CD4-positive, alpha-beta T cell treated with Interleukin-6 for 4 hours (primary cell): ENCODE measurements at places on chromosomes 11 and 22.

- DNase-seq = no peak
These were observed 3.9 kb upstream of the NCR3LG1 start for GRCh38 chr11:17347676-17348075.

- no peak for DNase-seq
These were observed 5.3 kb downstream of the PHOX2A start for GRCh38 chr11:72238492-72239312.

DNA sequence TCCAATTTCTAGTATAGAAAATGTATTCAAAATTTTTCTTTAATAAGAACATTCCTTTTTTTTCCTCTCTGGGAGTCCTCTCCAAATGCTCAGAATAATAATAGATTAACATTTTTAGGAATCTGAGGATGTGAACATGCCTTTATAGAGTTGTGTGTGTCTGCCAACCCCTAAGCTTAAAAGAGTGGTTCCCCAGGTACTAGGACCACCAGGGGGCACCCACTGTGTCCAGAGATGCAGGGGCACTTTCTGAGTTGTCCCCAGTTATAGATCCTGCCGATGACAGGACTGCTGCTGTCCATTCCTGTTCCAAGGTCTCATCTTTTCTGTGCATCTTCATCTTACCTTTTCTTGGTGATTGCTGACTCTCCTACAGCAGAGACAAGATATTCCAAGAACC, 27.0 kb upstream of the MICAL2 start:
- peak; percentile 15 for DNase-seq

DNA sequence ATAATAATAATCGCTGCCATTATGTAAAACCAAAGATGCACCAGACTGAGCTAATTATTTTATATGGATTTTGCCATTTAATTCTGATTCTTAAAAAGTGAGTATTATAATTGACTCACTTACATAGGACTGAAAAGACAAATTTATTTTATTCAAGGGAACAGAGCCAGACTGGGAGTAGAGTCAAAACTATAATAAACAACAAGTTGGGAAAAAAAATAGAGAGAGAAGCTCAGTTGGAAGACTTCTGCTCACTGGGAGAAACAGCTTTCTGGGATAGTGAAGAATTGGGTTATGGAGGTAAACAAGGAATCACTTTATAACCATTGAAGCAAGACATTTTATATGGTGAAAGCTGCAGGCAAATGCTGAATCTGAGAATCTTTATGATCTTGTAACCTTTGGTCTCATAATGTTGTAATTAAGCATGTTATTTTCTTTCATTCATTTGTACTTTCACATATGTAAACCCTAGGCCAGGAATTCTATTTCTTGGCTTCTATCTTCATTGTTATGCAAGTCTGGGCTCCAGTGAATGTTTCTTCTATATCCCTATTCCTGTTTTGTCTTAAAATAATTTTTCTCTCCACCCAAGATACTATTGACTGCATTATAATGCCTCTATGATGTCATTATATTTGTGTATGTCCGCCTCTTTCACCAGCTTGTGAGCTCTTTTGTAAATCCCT, 725.3 kb upstream of the CCDC179 start:
- DNase-seq = no peak

GRCh38 chr22:50561401-50562358, 1.0 kb downstream of the SYCE3 start:
- no peak for DNase-seq

DNA sequence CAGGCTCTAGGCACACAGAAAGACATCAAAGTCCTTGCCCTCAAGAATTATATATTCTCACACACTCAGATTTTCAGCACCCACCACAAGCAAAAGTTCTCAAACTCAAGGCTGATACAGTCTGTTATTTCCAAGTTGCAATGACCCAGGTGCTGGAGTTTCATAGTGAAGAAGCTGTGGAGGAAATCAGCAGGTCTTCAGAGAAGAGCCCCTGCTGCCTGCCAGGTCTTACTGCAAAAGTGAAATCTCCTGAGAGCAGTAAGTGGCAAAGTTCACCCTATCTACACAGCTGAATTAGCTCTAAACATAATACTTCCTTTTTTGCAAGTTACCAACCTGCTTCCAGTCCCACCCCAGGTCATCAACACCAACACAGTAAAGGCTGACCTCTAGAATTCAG, 64.6 kb downstream of the RPL27A start:
- DNase-seq = no peak

DNA sequence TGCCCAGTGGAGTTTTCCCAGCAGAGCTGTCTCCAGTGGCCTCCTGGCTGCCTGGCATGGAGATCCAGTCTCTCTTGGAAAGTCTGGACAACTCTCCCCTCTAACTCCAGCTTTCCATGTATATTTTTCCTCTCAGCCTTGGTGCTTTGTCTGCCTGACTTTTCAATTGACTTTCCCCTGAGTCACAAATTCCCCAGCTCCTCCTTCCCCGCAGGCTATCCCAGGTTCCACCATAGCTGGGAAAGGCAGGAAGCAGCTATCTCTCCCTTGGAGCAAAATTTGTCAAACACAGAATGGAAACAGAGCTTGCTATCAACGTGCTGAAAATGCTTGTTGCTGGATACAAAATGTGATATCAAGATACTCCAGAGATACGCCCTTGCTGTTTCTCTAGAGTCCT, 384.8 kb downstream of the TMEM135 start:
- DNase-seq = no peak

DNA sequence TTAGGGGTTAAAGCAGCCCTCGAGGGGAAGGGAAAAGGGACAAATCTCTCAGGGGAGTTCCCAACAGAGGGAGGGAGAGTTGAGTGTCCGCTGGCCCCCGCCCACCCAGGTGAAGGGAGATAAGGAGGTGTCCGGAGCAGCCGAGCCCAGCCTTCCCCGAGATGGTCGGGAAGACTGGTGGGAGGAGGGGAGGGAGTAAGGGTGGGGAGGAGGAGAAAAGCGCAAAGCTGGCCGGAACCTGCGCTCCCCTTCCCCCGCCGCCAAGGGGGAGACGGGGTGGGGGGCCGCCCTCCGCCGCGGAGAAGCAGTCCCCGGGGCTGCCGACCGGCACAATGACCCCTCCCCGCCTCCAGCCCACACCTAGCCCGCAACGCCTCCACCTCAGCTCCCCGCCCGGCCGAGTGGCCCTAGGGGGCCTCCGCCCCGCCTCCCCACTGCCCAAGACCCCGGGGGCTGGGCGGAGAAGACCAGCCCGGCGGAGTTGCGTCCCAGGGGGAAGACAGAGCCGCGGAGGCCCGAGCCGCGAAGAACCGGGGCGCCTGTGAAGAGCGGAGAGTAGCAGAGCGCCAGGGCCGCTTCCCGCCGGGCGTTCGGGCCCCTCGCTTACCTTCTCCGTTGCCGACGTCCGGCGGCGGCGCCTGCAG, 479 bp downstream of the RSF1 start:
- DNase-seq = peak; percentile 36

GRCh38 chr11:32775908-32776307, 18.6 kb downstream of the CCDC73 start:
- DNase-seq = no peak

DNA sequence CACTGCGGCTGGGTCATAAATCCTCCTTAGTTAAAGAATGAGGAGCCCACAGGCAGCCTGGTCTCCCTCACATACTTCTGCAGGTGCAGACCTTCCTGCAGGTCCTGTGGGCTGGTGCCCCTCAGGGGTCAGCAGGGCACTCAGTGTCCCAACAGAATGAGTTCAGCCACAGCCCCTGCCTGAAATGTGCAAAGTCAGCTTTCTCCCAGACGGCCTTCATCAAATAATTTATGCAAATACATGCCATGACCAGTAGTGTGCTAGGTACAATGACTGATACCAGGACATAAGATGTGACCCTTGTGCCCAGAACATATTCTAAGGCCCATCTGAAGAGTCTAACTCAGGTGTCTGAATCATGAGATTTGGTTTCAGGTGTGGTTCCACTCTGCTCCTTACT, 703.4 kb downstream of the TBC1D22A start:
- no peak for DNase-seq

- DNase-seq = no peak
These were observed 2.5 kb upstream of the EPS8L2 start for GRCh38 chr11:703506-703905.

DNA sequence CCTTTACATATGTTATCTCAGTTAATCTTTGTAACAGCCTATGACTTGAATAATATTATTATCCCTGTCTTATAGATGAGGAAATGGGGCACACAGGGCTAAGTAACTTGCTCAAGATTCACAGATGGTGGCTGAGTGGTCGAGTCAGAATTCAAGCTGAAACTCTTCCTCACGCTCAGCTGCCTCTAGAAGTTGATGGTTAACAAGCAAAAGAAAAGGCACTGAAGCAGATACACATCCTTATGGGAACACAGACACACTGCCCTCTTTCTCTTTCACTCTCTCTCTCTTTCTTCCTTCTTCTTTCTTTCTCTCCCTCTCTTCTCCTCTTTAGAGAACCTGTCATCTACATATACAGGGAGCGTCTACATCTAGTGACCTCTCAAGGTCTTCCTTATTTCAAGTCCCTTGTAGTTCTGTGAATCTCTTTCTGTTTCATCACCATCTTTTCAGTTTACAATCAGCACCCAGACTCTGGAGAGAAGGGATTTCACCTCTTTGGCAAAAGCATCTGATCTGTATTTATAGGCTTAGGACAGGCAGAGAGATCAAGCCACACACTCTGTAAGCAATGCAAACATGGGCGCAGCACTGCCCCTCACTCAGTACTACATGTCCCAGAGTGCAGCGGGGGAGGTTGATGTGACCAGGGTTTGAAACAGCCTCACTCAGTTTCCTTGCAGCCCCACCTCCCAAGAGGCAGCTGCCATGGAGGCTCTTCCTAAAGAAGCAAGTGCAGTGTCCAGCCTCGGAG, 75.7 kb downstream of the GRAMD1B start:
- no peak for DNase-seq

- no peak for DNase-seq
These were observed 46.8 kb downstream of the PPP2R1B start for GRCh38 chr11:111719379-111719778.

DNA sequence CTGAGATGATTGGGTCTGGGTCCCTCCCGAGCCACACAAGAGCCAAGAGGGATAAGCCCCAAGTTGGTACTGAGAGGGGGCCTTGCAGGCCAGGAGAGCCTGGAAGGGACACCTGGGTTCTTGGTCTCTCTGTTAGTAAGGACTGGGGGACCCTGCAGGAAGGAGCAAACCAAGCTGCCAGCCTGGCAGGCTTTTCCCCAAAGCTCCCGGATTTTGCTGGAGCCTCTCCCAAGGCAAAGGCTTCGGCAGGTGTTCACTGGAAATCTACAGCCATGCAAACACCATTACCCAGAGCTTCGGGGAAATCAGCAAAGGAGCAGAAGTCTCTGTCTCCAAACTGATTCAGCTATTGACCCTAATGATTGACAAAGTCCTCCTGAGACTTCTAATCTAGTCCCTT, 527.9 kb downstream of the BUD13 start:
- DNase-seq = no peak

- no peak for DNase-seq
These were observed 49.9 kb upstream of the WNT7B start for GRCh38 chr22:46026899-46027210.

GRCh38 chr22:46018859-46019258, 41.9 kb upstream of the WNT7B start:
- DNase-seq = no peak

DNA sequence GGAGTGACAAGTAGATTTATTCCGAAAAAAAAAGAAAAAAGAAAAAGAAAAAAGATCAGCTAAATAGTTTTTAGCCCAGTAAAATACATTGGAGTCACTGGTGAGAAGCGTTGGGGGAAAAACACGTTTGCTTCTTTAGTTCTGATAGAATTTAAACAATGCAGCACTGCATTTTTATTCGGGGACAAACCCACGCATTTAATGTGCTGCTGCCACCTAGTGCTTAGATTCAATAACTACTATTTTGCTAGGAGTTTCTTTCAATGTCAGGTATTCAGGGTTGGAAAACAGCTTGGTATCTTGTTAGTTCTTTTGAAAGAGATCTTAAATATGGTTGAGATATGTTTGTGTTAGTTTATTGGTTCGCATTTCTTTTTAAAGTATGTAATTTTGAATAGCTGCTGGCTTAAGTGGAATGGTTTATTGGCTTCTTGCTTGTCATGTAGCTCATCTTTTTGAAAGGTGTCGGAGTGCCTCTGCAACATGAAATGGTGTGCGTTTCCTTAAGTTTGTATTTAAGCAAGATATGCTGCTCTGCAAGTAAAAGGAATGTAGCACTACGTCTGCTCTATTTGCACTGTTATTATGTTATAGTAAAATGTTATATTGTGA, 41.9 kb downstream of the SVIP start:
- DNase-seq = peak; percentile 22
